ENCODE measurements at places on chromosomes 3 and 15.

- DNase-seq, result no peak
These were observed 4.4 kb upstream of the TPM1 start for GRCh38 chr15:63037976-63038720.

DNA sequence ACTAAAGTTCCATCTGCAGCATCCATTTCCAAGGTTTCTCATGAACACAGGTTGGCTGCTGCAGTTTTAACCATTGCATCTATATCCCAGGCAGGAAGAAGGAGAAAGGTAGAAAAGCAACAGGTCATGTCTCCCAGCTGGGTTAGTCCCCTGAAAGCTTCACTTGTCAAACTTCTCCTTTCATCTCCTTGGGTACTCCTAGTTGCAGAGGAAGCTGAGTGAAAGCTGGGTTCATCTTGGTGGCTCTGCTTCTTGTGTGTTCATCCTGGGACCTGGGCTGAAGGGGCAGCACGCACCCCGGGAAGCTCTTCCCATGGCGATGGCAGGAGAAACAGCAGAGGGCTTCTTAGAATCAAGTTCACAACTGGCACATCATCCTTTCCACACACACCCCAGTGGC lies 61.3 kb upstream of the NR2C2 start:
- no peak for DNase-seq

DNA sequence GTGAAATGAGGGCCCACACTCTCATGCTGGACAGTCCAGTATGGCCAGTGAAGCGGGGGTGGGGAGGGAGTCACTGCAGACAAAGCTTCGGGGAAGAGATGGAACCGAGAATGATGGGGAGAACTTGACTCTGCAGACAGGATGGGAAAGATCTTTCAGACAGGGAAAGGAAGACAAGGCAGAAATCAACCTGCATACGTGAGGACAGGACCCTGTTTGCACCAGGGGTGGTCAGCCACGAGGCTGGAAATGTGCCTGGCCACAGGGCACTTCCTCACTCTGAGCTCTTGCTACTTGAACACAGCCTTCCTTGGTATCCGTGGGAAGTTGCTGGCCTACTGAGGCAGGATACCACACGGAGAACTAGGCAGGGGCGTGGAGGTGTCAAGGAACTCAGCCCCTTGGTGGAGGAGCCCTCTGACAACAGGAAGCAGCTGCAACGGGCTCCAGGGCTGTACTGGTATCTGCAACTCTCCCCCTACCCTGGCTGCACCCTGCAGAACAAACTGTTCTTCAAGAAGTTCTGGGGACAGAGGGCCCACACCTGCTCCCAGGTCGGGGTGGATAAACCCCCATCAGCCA lies 9.3 kb upstream of the SRP14 start:
- DNase-seq, result peak; percentile 78

DNA sequence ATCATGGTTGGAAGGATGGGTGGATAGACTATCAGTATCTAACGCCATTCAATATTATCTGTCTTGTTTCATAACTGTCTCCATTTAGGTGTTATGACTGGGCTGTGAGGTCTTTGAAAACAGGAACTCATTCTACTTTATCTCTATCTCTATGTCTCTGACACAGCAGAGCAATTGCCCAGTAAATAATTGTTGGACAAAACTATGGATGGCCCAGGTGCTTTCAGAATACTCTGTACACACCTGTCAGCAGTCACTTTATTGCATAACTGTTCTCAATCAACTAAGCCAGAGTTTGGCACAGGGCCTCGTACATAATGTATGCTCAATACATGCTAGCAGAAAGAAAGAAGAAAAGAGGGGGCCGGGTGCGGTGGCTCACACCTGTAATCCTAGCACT lies 210.3 kb downstream of the OPA1 start:
- no peak for DNase-seq

DNA sequence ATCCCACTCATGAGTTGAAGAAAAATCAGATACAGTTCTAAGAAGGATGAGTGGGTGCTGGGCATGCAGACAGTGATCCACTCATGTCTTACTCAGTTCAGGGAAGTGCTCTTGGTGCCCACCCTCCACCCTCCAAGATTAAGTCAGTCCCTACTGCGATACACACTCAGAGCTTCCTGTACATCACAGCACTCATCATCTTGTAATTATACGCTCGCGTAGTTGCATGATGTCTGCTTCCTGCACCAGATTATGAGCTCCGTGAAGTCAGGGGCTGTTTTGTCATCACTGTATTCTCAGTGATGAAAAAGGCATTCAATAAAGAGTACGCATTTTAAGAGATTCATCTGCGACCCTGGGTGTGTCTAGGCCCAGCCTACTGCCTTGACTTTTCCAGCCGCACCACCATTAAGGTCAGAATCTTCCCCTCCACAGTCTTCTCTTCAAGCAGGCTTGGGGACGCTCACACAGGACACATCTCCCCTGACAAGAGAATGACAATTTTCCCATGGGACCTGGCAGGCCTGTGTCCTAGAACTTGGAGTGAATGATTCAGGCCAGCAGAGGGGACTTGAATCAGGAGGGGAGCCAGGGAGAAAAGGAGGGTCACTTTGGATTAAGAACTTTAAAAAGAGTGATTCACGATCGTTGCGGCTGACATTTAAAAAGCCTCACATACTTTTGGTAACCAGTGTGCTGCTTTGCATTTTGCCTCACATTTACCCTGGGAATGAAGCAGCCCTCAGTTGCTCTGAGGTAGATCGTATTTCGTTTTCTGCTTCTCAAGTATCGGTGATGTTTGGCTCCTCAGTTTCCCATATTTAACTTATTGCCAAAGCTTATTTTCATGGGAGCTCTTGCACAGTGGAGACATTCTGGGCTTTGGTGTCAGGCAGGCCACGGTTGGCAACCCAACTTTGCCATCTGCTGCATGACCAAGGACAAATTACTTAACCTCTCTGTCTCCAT lies 7.9 kb upstream of the PDE8A start:
- no peak for DNase-seq

GRCh38 chr3:37909067-37909911 lies 47.6 kb downstream of the CTDSPL start:
- no peak for DNase-seq

DNA sequence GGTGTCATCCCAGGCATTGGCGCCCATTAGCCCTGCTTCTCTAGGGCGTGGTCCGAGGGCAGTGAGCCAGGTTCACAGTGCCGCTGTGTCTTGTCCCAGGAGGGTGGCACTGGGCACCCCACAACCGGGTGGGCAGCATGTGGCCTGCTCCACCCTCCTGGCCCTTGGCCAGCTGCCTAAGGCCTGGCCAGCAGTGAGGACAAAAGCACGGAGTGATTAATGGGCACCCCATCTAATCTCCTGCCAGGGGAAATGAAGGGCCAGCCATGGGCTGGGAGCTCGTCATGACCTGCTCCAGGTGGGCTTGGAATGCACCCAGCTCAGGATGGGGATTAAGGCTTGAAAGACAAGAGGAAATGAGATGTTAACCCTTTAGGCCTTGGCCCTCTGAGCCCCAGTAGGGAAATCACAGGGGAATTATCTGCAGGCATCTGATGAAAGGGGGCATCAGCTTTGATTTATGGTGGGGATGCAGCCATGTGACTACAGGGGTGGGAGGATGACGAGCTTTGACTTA lies 5.2 kb downstream of the THSD4 start:
- no peak for DNase-seq

GRCh38 chr3:13690636-13691035 lies 141.7 kb downstream of the FBLN2 start:
- no peak for DNase-seq

DNA sequence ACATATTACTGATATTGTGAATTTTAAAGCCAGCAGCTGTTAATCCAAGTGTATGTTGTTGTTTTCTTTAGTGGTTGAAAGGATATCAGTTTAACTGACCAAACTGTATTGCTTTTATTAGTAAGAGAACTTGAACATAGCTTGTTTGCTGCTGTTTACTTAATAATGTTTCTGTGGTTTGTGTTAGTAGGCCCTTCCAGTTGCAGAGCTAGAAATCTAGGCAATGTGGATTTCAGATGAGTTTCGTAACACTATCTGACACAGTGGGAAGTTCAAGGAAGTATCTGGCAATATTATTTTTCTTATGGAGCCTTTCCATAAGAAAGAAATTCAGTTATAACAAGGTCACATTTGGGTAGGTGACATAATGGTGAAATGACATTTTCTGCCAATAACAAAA lies 18.5 kb downstream of the ZNF609 start:
- DNase-seq, result no peak

DNA sequence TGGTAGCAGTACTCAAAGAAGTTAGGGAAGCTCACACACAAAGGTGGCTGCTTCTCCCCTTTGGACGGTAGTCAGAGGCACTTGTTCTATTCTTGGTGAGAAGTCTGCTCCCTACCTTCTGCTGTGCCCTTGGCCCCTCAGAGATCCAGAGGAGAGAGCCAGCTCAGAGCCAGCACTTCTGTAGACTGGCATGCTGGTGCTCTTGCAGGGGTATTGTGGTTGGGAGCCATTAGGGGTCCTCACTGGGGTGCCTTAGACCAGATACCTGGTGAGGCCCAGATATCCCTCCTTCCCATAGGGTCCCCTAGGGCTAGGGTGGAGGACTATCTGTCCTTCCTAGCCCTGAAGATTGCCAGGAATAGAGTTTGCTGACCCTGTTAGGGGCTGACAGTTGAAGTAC lies 140.6 kb downstream of the EEFSEC start:
- DNase-seq, result no peak

GRCh38 chr15:69462030-69462492 lies 9.4 kb downstream of the RPLP1 start:
- DNase-seq, result no peak

DNA sequence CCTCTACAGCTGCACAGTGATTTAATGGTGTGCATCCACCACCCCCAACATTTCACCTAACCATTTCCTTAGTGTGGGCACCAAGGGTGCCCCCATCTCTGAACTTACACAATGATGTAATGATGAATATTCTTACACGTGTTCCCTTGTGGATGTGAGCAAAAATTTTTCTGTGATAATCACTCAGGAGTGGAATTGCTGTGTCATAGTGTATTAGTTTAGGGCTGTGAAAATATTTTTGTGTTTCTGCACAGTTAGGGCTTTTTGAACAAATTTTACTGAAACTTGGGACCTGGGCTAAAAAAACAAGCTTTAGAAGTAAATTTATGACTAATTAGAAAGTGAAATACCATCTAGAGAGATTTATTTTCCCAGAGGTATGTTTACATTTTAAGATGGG lies 134.5 kb upstream of the CCNL1 start:
- peak; percentile 16 for DNase-seq

GRCh38 chr3:45215466-45215865 lies 10.6 kb downstream of the TMEM158 start:
- DNase-seq, result no peak

- DNase-seq, result no peak
These were observed 966.1 kb downstream of the AGBL1 start for GRCh38 chr15:87045746-87046145.

DNA sequence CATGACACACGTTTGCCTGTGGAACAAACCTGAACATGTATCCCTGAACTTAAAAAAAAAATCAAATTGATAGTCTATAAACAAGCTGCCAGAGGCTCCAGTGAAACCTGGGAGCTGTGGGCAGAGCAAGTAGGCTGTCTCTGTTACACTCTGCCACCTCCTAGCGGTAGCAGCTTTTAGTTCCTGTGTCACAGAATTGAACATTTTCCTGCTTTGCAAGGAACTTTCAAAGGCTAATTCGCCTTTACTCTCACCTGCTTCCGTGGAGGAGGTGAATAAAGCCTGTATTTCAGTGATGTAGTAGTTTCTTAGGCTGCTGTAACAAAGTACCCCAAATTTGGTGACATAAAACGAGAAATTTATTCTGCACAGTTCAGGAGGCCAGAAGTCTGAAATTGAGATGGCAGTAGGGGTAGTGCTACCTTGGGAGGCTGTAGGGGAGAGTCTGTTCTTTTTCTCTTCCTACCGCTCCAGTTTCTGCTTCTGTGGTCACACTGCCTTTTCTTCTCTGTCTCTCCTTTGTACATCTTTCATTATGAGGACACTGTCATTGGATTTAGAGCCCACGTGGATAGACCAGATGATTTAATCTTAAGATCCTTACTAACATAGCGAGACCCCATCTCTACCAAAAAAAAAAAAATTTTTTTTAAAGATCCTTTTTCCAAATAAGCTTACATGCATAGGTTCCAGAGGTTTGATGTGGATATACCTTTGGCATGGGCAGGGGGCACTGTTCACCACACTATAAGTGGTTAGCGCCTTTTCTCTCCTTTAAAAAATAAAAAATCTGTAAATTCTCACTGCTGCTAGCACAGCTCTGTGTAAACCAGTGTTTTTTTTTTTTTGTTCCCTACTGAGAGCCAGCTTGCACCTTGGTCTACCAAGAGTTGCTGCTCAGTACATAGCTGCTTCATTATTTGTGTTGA lies 25.3 kb downstream of the FBXO22 start:
- peak; percentile 39 for DNase-seq

DNA sequence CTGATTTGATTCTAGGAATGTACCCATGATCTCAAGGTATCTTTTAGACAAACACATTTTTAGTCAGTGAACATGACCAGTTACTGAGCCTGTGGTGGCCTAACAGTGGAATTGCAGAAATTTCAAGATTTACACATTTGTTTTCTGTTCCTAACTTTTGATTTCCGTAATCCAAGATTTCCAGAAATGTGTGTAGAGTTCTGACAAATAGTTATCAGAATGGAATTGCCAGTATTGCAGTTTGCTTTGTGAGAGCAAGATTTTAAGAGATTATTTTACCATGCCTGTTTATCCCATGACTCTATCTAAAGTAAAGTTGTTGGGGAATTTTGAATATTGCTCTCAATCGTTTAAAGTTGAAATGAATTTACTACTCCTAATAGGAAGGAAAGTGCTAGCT lies 11.7 kb upstream of the UTS2B start:
- no peak for DNase-seq

DNA sequence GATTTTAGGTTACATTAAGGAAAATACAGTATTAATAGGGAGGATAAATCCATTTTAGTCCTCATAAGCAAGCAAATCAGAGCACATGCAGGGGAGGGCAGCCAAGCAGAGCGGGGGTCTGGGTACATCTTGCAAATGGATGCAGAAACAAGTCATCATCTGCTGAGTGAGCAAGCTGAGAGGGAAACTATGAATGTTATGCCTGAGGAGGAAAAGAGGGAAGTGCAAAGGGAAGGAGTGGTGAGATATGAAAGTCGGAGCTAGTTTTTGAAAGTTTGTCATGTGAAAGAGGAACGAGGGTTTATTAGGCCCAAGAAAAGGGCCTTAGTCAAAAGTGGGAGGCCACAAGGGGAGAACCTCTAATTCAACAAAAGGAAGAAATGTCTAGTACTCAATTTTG lies 15.4 kb downstream of the PTX3 start:
- no peak for DNase-seq

DNA sequence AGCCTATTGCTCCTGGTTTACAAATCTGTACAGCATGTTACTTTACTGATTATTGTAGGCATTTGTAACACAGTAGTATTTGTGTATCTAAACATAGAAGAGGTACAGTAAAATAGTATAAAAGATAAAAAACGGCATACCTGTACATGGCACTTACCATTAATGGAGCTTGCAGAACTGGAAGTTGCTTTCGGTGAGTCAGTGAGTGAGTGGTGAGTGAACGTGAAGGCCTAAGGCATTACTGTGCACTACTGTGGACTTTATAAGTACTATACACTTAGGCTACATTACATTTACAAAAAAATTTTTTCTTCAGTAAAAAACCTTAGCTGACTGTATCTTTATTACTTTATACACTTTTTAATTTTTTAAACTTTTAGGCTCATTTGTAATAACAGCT lies 90.9 kb downstream of the RAP2B start:
- no peak for DNase-seq

All from GM12865 (cell line).